Stimulated activated CD4-positive, alpha-beta T cell treated with anti-CD3 and anti-CD28 coated beads, Interleukin-1b, Interleukin-23, amount 100 ng/mL, for 1 hour (primary cell): ENCODE measurements at places on chromosomes 13 and 19.

DNA sequence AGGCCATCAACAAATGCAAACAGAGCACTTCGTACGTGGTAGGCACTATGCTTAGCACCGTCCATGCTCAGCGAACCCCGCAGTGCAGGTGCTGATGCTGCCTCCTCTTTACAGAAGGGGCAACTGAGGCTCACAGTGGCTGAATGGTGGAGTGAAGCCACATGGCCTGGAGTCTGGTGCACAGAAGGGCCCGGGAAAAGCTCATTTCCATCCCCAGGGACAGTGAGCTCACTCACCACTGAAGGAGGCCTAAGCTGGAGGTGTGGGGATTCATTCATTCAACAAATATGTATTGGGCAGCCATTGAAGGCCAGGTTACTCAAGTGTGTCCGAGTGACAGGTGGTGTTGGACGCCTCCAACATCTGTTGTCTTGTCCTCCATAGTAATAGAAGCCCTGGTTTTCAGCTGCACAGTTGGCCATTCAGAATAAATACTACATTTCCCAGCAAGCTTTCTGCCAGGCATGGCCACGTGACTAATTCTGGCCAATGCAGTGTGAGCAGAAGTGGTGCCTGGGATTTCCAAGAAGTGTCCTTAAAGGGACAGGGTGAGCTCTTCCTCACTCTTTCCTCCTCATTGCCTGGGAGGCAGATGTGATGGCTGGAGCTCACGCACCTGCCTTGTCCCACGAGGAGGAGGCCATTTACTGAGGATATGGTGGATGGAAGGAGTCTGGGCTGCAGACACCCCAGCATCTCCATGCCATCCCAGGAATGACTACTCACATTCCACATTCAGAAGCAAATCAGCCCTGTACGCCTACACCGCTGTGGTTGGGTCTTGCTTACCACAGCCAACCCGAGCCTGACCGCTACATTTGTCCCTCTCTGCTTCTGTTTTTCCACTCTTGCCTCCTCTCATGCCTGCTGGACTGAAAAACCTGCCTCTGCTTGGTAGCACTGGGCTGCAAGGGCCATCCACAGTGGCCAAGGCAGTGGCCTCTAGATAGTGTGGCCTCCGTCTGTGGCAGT, 2.3 kb upstream of the ZNRF4 start:
- no peak for DNase-seq

DNA sequence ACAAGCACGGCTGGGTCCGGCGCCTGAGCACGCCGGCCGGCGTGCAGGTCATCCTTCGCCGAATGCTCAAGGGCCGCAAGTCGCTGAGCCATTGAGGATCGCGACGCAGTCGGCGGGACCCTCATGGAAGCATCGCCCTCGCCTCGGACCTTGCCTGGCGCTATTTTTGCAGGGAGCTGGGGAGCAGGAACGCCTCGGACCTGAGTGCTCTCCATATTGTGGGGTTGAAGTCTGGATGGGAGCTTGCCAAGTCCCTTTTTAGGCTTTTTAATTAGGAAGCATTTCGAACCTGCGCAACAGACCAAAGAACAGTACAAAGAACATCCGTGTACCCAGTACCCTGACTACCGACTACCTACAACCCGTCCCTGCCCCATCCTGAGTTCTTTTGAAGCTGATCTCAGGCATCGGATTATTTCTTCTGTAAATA, 628 bp downstream of the MRPL34 start:
- DNase-seq, result no peak

DNA sequence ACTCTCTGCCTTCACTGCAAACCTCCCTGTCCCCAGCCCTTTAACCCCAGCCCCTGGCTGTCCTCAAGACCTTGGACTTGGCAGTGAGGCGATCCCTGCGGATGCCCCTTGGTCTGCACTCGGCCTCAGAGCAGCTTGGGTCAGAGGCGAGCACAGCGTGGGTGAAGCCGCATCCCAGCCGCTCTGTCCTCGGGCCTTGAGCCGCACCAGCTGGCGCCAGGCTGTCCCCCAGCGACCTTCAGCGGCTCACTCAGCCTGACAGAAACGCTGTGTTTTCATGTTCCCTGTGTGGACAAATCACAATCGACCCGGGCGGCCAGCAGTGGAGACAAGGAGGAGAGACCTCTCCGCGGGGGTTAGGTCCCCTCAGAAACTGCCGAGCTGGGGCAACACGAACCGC, 52.0 kb downstream of the GNG7 start:
- DNase-seq, result no peak

DNA sequence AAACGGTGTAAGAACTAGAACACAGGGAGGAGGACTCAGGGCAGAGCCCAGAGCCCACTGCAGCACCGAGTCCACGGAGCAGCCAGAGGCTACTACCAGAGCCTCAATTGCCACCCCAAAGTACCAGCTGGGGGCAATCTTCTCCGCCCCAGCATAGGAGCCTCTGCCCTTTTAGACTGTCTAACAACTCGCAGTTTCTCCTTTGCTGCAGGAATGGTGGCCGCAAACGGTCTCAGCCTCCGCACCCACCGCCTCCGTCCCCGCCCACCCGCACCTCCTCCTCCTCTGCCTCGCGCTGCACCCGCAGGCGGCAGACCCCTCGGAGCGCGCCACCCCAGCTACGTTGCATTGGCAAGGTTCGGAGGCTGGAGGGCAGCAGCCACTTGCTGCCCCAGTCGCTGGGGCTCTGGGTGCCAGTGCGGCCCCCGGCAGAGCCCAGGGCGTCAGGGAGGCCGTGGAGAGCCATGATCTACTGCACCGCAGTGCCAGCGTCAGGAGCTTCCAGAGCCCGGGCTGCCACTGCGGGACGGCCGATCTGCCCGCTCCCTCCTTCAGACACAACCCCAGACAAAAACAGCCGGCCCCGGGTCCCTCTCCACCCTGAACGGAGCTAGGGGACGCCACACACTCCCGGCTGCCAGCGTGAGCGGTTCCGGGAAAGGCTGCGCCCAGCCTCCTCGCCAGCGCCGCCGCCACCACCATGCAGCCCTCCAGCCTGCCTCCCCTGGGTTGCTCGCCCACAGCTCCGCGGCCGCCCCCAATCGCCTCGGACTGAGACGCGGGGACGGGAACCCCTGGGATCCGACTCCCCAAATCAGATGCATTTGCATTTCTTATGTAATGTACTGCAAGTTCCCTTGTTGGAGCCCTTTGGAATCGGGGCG, 1.8 kb downstream of the FGF14 start:
- no peak for DNase-seq

DNA sequence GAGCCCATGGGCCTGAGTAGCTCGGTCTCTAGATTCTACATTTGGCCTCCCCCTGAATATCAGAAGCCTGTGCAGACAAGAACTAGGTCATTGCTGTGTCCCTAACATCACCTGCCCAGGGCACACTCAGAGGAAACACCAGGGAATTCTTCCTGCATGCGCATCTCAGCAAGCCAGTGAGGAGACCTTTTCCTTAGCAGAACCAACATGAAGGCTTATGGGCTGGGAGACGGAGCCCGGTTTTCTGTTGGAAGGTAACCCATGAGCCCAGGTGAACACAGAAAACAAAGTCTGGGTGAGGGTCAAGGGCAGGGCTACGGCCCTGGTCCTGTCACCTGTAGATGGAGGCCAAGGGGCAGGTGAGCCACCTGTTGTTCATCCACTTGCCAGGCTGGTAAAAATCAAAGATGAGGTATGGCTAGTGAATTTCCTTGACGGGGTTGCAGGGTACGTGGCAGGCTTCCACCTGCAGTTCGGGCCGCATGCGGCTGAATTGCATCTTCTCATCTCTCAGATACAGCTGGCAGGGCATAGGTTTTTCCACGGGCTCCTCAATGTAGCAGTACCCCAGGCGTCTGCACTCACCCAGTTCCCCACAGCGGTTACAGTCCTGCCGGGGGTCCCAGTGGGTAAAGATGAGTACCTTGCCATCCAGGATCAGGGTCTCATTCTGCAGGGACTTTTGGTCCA, 3.6 kb upstream of the FAM187B start:
- no peak for DNase-seq

- no peak for DNase-seq
Measured at GRCh38 chr13:22175815-22176214, 504.9 kb downstream of the FGF9 start.

- DNase-seq, result no peak
Measured at GRCh38 chr19:33903489-33903850, 106.8 kb downstream of the KCTD15 start.

- no peak for DNase-seq
Measured at GRCh38 chr19:21047716-21048115, 27.3 kb downstream of the ZNF430 start.

GRCh38 chr13:19172007-19172646, 9.5 kb downstream of the TUBA3C start:
- no peak for DNase-seq

DNA sequence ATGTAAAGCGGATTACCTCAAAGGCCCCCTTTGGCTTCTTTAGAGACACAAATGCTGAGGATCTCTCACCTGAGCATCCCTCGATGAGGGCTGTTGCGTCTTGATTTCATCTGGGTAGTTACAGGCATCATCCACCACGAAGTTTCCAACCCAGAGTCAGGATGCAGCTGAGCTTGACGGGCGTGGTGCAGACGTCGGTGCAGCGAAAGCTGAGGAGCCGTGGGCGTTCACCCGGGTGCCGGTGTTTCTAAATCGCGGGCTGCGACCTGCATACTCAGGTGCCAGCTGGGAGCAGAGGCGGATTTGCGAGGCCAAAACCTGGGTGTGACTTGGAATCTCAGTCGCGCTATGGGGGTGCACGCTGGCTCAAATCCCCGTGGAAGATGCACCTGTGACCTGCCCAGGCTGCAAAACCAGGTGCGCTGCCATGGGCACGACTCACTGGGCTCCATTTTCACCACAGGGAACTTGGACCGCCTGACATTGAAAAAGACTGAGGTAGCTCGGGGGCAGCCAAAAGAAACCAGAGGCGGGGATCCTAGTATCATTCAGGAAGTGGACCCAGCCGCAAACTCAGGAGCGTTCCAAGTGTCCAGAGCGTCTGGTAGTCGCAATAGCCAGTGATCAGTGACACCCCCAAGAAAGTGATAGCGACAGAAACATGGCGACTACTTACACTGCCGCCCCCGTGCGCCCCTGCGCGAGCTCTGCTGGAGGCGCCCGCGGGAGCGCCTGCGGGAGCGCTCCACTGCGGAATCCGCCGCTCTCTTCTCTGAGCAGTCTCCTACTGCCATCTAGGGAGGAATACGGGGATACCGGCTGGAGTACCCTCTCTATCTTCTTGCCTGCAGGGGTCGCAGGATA, 36.4 kb upstream of the IGFL4 start:
- DNase-seq, result no peak

DNA sequence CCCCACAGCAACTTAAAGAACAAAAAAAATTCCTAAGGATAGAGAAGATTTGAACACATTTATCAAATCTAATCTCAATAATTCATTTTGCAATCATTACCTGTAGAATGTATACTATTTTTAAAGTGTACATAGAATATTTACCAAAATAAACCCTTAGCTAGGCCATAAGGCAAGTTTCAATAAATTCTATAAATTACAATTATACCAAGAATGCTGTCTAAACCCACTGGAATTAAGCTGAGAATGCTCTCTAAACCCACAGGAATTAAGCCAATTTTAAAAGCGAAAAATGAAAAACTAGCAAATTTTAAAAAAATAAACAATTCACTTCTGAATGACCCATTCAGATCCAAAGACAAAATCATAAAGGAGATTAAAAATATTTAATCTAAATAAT, 540.4 kb upstream of the NBEA start:
- DNase-seq, result no peak

- no peak for DNase-seq
Measured at GRCh38 chr13:41563341-41563983, 106.1 kb downstream of the RGCC start.

- DNase-seq, result no peak
Measured at GRCh38 chr13:98509271-98510155, 67.4 kb downstream of the STK24 start.
